ENCODE measurements at places on chromosomes 12 and 14.

- no peak for DNase-seq
Measured at GRCh38 chr14:39060818-39061437, 42.1 kb downstream of the SEC23A start.

- no peak for DNase-seq
Measured at GRCh38 chr12:104596898-104597843, 140.4 kb downstream of the CHST11 start.

DNA sequence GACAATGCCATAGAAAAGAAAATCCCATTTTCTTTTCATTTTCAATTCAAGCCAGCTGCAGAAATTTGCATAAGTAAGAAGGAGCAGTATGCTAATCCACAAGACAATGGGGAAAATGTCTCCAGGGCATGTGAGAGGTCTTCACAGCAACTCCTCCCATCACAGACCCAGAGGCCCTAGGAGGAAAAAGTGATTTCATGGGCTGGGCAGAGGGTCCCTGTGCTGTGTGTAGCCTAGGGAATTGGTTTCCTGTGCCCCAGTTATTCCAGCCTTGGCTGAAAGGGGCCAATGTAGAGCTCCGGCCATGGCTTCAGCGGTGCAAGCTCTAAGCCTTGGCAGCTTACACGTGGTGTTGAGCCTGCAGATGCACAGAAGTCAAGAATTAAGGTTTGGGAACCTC, 211.4 kb downstream of the CCDC59 start:
- no peak for DNase-seq

- no peak for DNase-seq
Measured at GRCh38 chr14:29465095-29465494, 462.6 kb downstream of the PRKD1 start.

DNA sequence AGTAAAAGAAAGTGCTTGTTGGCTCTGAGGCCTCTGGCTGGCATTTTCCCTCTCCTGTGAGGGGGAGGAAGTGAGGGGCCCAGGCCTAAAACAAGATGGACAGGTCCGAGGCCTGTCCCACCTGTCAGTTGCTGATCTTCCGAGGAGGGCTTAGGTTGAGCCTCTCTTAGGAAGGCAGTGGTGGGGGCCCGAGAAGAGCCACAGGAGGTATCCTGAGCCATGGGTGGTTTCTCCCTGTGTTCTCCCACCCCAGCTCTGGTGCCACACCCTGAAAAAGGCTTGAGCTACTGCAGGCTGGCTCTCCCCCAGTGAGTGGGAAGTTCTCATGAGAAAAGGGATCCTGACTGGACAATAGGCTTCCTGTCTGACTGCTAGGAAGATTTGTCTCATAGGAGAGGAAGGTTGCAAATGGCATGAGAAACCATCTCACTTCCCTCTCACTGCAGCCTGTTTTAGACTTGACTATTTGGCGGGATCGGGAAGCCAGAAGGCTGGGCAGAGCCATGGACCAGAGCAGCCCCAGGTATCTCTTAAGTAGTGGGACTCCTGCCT, 72.1 kb upstream of the SRSF5 start:
- no peak for DNase-seq

GRCh38 chr12:31106101-31106803, 32.6 kb downstream of the DDX11 start:
- no peak for DNase-seq

DNA sequence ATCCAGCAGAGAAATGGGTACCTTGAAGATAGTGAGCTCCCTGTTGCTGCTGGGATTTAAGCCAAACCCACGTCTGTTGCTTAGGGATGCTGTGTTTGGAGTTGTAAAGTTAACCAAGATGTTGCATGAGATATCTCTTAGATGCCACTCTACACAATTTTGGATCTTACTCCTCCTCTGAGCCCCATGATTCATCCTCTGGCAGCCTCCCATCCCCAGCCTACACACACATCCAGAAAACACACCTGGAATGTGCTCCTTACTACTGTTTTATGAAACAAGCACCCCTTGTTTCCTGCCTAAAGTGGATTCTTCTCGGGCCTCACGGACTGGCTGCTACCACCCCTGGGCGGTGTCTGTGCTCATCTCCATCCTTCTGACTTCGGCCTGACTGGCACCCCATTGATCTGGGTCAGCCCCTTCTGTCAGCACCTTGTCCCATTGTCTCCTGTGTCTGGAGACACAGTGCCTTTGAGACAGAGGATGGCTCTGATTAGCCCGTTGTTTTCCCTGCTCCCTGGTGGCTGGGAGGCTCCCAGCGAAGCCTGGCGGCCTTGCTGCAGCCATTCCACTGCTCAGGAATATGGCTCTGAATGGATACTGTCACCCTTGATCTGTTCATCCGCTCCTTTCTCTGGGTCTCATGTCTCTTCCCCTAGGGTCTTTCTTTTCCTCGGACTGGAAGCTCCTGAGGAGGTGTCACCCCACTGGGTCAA, 24.3 kb downstream of the TSPAN9 start:
- no peak for DNase-seq

DNA sequence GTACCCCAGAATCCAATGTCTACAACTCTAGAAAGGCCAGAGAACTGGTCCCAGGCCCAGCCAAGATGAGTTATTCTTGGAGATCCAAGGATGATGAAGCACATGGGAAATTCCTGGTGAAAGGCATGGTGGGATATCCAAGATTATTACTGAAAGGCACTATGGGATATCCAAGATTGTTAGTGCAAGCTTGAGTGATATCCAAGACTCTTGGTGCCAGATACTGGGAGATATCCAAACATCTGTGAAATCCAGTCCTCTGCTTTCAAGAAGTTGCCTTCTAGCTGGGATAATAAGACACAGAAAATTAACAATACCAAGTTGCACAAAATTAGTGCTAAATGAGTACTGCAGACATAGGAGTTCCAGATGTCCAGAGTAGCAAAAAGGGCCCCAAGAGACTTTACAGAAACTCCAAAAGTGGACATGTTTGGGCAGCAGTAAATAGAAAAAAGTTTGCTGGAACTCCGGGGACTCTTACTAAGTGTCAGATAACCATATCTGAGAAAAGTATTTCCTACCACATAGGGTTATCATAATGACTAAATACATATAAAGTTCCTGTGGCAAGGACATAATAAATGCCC, 34.6 kb downstream of the PHLDA1 start:
- DNase-seq, result no peak

- no peak for DNase-seq
Measured at GRCh38 chr12:53603196-53603595, 23.0 kb downstream of the ATF7 start.

GRCh38 chr12:114480337-114481199, 74.6 kb upstream of the TBX5 start:
- DNase-seq, result no peak

- DNase-seq, result no peak
Measured at GRCh38 chr12:13945641-13946040, 35.8 kb downstream of the GRIN2B start.

GRCh38 chr12:10385166-10385613, 4.7 kb downstream of the KLRK1 start:
- no peak for DNase-seq

GRCh38 chr12:22576473-22576872, 32.1 kb upstream of the C2CD5 start:
- DNase-seq, result no peak

Data from activated naive CD4-positive, alpha-beta T cell (primary cell).